Keratinocyte (primary cell): ENCODE measurements at places on chromosomes 1 and 21.

- DNase-seq = no peak
These were observed 148.5 kb downstream of the GDAP2 start for GRCh38 chr1:117780687-117781475.

DNA sequence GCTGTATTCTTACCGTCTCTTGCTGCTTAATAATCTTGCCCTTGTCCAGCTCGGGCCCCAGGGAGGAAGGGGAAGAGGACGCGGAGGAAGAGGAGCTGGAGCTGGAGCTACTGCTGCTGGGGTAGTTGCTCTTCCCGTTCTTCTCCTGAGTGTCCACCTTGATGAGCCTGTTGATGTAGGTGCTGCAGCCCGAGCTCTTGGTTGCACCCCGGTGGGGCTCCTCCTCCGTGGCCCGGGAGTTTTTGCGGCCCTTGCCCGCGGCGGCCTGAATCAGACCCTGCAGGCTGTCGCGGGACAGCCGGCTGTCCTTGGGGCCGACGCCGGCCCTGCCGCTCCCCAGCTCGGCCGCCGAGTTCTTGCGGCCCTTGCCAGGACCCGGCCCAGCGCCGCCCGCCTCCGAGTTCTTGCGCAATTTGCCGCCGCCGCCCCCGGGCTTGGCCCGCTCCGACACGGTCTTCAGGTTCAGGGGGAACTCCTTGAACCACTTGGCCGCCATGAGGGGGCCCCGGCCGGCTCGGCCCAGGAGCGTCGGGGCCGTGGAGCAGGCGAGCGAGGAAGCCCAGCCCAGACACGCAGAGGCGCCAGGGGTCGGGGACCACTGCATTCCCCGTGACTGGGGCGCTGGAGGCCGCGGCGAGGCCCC lies 475 bp upstream of the TDRD10 start:
- no peak for DNase-seq

- no peak for DNase-seq
These were observed 239.7 kb downstream of the HLX start for GRCh38 chr1:221118938-221119320.

DNA sequence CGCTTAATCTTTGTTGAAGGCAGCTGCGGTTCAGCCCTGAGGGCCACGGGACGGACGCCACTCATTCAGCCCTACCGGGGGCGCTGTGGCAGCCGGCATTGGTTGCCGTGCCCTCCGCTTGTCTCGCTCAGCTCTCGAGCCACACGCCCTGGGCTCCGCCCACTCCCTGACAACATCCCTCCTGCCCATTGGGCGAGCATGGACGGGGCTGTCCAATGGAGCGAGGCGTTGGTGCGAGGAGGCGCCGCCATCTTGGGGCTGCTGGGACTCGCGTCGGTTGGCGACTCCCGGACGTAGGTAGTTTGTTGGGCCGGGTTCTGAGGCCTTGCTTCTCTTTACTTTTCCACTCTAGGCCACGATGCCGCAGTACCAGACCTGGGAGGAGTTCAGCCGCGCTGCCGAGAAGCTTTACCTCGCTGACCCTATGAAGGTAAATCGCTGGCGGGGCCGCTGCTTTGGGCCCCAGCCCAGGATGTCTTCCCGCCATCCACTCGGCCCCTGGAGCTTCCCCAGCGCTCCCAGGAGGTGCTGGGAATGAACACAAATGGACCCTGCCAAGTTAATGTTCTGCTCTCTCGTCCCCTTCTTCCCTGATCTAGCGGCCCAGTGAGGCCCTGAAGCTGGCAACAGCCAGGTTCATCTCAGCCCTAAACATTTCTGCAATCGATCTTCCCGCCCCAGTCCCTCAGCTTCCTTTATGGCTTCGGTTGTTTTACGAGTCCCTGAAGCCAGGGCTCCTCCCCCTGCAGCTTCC lies at the start of gene SRP9:
Gene SRP9, plus strand, starts transcription at position 244 of the 754 bp plus-strand sequence. Its CDS starts 115 bp downstream, at position 359.
- DNase-seq = peak; percentile 82
